Kidney (tissue), 22 donors: ENCODE measurements at places on chromosomes 11 and 22. TPM values are rescaled to one million over a fixed set of nuclear protein-coding genes. Genes with fewer than 3 reads are reported as not detected.

MUC6 gene
- 3.0 TPM for total RNA-seq

AGBL2 gene
- total RNA-seq, result 5.6 TPM

DNA sequence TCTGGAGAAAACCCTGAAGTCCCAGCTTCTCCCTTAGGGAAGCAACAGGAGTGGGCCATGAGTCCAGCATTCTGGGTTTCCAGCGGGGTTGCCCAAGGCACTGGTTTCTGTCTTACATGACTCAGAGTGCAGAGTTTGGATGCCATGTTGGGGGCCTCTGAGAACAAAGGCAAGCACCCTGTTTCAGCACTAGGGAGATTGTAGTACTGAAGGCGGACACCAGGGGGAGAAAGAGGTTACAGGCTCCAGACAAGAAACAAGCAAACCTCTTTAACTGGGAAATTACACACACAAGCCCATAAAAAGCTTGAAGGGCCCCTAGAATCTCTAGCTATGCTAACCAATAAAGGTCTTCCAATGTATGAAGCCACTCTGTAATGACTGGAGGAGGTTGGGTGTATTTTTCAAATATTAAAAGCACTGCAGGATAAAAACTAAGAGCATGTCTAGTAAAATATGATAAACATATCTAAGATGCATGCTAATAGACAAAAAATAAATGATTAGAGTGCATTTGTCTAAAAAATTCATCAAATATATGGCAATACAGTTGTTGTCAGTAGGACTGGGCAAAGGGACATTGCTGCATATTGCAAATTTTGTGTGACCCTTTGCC lies 7.1 kb downstream of the MS4A6E start:
- no peak overlapping the region for H3K27ac ChIP-seq
- no peak for DNase-seq
- H3K36me3 ChIP-seq, result no peaks in the 10 kb centered on the region
- no peaks in the 10 kb centered on the region for H3K4me1 ChIP-seq

GRCh38 chr11:45713573-45713972 lies 48.2 kb upstream of the CHST1 start:
- H3K4me1 ChIP-seq, result no peaks in the 10 kb centered on the region
- no peaks in the 10 kb centered on the region for H3K36me3 ChIP-seq
- H3K4me3 ChIP-seq, result no peak overlapping the region
- no peaks in the 10 kb centered on the region for H3K27me3 ChIP-seq

CHRM1 gene
- total RNA-seq, result 0.44 TPM

IGSF22 gene
- total RNA-seq, result 2.5 TPM

DNA sequence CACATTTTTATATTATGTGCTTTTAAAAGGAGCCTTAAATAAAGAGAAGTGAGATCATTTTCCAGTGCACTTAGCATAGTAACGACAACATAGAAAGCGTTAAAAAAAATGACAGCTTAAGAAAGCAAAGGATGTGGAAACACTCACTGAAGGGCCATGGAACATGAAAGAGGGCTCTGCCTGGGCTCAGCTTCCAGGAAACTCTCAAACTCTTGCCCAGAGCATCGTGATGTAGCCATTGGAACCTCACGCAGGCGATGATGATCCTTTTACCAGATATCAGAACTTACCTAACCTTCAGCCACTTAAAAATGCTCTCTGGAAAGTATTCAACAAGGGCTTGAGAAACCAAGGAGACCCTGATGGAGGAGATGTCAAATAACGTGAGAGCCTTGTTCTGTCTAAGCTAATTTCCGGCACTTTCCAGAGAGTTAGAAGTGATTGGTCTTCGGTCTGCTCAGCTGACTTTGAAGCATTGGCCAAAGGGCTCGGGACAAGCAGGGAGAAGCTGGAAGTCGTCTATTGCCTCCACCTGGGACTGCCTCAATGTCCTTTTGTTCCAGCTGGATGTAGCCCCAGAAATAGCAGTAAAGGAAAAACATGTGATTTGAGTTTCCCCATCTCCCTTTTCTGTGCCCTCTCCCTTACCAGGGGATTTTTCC lies 21.5 kb upstream of the ETS1 start:
- no peak for DNase-seq
- H3K36me3 ChIP-seq, result no peaks in the 10 kb centered on the region
- H3K27me3 ChIP-seq, result no peaks in the 10 kb centered on the region
- H3K27ac ChIP-seq, result no peak overlapping the region
- peaks cover 11% of the 10 kb centered on the region for H3K4me1 ChIP-seq
